PC-3 (cell line): ENCODE measurements at places on chromosomes 4 and X. TPM values are rescaled to one million over a fixed set of nuclear protein-coding genes. Genes with fewer than 3 reads are reported as not detected.

Gene VSIG1
- total RNA-seq: 0.84 and 4.8 TPM in 2 replicates

Gene L1CAM
- total RNA-seq: 5.2 and 11.2 TPM in 2 replicates

Gene MCF2
- total RNA-seq: not detected in 2 replicates

Gene AR
- total RNA-seq: not detected in 2 replicates

Gene MSX1
- total RNA-seq: 7.5 and 10.4 TPM in 2 replicates

Gene MAGED1
- total RNA-seq: 128 and 141 TPM in 2 replicates

Gene NAAA
- total RNA-seq: 21.9 and 48.6 TPM in 2 replicates

Gene TIMM8A
- 5.0 and 7.8 TPM in 2 replicates for total RNA-seq

Gene LRCH2
- 0.11 TPM in 1 of 2 replicates, not detected in the other for total RNA-seq

Gene NLGN4X
- total RNA-seq: not detected in 2 replicates

Gene RAB40AL
- total RNA-seq: 0.40 and 0.55 TPM in 2 replicates

Gene MAGT1
- total RNA-seq: 106 and 119 TPM in 2 replicates

Gene SAGE1
- not detected in 2 replicates for total RNA-seq

Gene XK
- 7.7 and 8.0 TPM in 2 replicates for total RNA-seq

Gene PSMD10
- total RNA-seq: 88.2 and 102 TPM in 2 replicates

Gene CLDN22
- total RNA-seq: not detected in 2 replicates

Gene NKRF
- total RNA-seq: 9.1 and 11.4 TPM in 2 replicates

Gene GPRASP2
- total RNA-seq: 12.1 and 17.1 TPM in 2 replicates

Gene TMPRSS11E
- total RNA-seq: not detected in 2 replicates

Gene RPL36A
- 914 and 1,023 TPM in 2 replicates for total RNA-seq

Gene TMPRSS11A
- not detected in 2 replicates for total RNA-seq

Gene IDS
- total RNA-seq: 68.4 and 72.9 TPM in 2 replicates

Gene MOSPD2
- 6.7 and 11.6 TPM in 2 replicates for total RNA-seq

Gene ADH7
- total RNA-seq: not detected in 2 replicates

Gene SH3RF1
- total RNA-seq: 20.2 and 21.0 TPM in 2 replicates

Gene FGB
- total RNA-seq: 0.36 and 1.0 TPM in 2 replicates

Gene ARHGEF38
- 2.0 and 5.9 TPM in 2 replicates for total RNA-seq

Gene ADGRG4
- not detected in 2 replicates for total RNA-seq

Gene S100G
- total RNA-seq: not detected in 2 replicates

Gene GRIA3
- total RNA-seq: not detected in 2 replicates

Gene CDKL5
- total RNA-seq: 2.4 and 2.9 TPM in 2 replicates

Gene NLRP2B
- not detected in 2 replicates for total RNA-seq
